ENCODE measurements at places on chromosomes 4 and X.

DNA sequence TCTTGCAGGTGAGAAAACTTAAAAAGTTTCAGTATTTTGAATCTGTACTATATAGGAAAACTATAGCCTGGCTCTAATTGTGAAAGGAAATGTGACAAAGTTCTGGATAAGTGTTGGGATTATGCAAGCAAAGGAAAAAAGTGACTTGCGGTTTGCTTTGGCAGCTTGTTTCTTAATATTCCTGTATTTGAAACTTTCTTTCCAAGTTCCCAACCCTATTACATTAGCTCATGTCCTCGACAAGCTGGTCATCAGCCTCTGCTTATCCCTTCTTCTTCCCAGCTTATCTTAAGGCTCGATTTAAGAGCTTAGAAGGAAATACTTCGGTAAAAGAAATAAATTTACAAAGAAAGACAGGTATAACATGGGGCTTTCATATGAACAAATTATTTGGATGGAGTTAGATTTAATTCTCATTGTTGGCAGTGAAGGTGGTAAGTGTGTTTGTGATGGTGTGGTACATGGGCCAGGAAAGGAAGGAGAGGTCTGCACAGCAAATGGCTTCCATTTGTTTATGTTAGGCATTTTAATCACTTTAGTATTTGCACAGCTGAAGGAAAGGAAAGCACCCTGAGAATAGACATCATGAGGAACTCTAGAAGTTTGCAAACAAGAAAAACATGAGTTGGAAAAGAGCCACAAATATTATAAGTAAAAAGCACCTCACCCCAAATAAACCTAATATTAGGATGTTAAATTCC lies 5.1 kb upstream of the MYOZ2 start:
- no peak for DNase-seq

- no peak for DNase-seq
Observed at GRCh38 chr4:165803005-165803404, 70.0 kb upstream of the TLL1 start.

- no peak for DNase-seq
Observed at GRCh38 chr4:78441756-78442155, 109.8 kb upstream of the ANXA3 start.

- no peak for DNase-seq
Observed at GRCh38 chr4:179095585-179096221, 1653.5 kb upstream of the AGA start.

DNA sequence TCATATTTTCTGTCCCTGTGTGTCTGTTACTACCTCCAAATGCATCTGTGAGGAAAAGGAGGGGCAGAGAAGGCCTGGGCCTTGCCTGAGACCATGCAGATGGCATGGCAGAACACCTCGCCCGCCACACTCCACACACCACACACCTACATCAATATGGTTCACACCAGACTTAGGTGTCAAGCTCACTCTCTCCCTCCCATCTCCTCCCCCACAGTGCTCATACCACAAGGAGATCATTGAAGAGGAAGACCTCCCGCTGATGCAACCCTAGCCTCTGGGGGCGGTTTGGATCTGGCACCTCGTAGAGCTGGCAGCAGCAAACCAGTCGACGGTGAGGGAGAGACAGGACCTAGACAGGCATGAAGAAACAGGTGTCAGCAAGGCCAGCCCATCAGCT lies 16.6 kb upstream of the KDM5C start:
- DNase-seq = no peak

DNA sequence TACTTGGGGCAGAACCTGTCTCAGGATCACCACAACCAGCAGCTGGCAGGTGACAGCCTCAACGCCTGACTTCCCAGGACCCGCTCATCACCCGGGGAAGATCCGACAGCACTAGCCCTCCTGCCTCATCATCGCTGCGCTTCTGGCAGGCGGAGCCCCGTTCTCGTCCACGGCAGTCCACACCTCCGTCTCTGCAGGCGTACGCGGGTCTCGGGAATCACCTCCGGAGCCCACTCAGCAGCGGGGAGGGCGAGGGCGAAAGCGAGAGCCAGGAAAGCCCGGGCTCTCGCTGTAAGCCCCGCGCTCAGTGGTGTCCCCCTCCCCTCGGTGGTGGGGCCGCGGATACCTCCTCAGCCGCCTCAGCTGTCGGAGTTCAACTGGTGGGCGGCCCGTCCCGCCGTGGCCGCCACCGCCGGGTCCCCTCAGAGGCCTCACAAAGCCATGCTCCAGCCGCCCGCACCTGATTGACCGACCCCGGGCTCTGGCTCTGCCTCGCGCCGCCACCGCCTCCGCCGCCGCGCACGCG lies 518 bp upstream of the CNKSR2 start:
- no peak for DNase-seq

GRCh38 chr4:155187989-155188388 lies 20.4 kb upstream of the NPY2R start:
- no peak for DNase-seq

GRCh38 chrX:87961471-87961870 lies 443.9 kb downstream of the KLHL4 start:
- no peak for DNase-seq

GRCh38 chr4:26030260-26030667 lies 116.2 kb downstream of the SMIM20 start:
- DNase-seq = no peak

- DNase-seq = no peak
Observed at GRCh38 chr4:1960170-1960825, 48.5 kb downstream of the NELFA start.

- peak; percentile 20 for DNase-seq
Observed at GRCh38 chr4:149997881-149998421, 80.3 kb upstream of the DCLK2 start.

GRCh38 chr4:137408527-137409177 lies 123.6 kb downstream of the PCDH18 start:
- no peak for DNase-seq

DNA sequence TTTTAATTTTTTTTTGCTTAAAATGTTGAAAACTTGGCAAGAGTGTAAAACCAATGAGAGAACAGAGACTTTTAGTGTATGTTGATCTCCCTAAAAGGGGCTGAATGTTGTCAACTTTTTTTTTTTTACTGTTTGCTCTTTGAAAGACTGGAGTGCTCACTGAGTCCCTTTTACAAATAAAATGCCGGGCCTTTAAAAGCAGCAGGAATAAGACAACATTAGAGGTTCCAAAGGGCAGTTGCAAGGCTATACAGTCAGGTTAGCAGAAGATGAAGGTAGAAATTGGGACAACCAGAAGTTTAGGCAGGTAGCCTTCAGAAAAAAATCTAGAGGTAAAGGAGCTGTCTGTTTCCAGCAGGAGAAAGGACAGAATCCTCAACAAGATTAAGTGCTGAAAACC lies 132.5 kb upstream of the HTR2C start:
- no peak for DNase-seq
